H9 (cell line): ENCODE measurements at places on chromosomes 3 and 15. TPM values are rescaled to one million over a fixed set of nuclear protein-coding genes. Genes with fewer than 3 reads are reported as not detected.

LRRC58 gene
- 18.2 and 18.5 TPM in 2 replicates for total RNA-seq

DNA sequence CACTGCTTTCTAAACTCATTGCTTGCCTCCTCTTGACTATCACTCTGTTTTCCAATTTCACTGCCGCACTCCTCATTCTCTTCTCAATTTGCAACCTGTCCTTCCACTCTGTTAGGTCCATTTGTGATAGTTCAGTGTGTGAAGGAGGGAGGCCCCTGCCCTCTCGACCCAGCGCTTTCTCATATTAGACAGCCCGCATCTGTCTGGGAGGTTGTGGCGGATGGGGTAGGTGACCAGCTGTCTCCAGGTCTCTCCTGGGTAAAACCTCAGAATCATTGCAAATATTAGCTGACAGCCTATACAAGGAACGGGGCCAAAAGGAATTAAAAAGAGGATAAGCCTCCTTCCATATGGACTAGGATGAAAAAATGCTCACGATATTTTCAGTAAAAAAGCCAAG is 358.3 kb downstream of the SHQ1 start:
- no peak overlapping the region for H3K27ac ChIP-seq
- no peak for DNase-seq
- H3K36me3 ChIP-seq: no peaks in the 10 kb centered on the region
- no peak overlapping the region for H3K4me3 ChIP-seq
- no peaks in the 10 kb centered on the region for H3K27me3 ChIP-seq
- peaks cover 10% of the 10 kb centered on the region for H3K4me1 ChIP-seq

CAPN3 gene
- total RNA-seq: 0.31 and 0.53 TPM in 2 replicates

CNTN3 gene
- 0.29 TPM in 1 of 2 replicates, not detected in the other for total RNA-seq

GRCh38 chr3:152291649-152292066 is 22.9 kb downstream of the MBNL1 start:
- H3K27me3 ChIP-seq: no peaks in the 10 kb centered on the region
- no peaks in the 10 kb centered on the region for H3K36me3 ChIP-seq
- DNase-seq: no peak
- H3K27ac ChIP-seq: no peak overlapping the region

- no peak for DNase-seq
- H3K4me3 ChIP-seq: no peak overlapping the region
- no peaks in the 10 kb centered on the region for H3K36me3 ChIP-seq
- H3K4me1 ChIP-seq: peaks cover 6% of the 10 kb centered on the region; the same call in 1 of the 2 replicates
Measured at GRCh38 chr15:66184492-66184891, 69.1 kb downstream of the MEGF11 start.

GOLGA6B gene
- total RNA-seq: 0.33 and 0.75 TPM in 2 replicates

- no peak overlapping the region for H3K4me3 ChIP-seq
- no peak overlapping the region for H3K27ac ChIP-seq
- no peaks in the 10 kb centered on the region for H3K4me1 ChIP-seq
- H3K27me3 ChIP-seq: no peaks in the 10 kb centered on the region
- H3K36me3 ChIP-seq: no peaks in the 10 kb centered on the region
Measured at GRCh38 chr3:69309814-69310213, 76.1 kb downstream of the FRMD4B start.
